ENCODE measurements at places on chromosomes 7 and 10.

DNA sequence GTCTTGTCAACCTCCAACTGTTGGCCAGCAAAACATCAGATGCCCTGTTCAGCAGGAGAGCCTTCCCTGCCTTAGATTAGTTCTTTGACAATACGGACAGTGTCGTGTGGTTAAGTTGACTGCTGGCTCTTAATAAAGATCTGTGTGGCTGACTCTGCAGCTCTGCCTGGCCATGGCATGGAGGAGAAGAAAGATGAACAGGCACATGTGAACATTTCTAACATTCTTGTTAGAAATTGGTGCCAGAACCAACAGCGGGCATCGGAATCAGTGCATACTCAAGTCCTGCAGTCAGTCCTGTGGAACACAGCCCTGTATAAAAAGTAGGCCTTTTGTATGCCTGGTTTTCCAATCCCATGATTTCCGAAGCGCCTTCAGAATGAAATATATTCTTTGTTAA lies 455.6 kb downstream of the POM121L12 start:
- DNase-seq, result no peak

- no peak for DNase-seq
These were observed 265.4 kb upstream of the NFE2L3 start for GRCh38 chr7:25886387-25887240.

GRCh38 chr10:66671562-66671961 lies 254.3 kb upstream of the LRRTM3 start:
- no peak for DNase-seq

GRCh38 chr10:21413680-21414079 lies 111.8 kb downstream of the SKIDA1 start:
- DNase-seq, result no peak

DNA sequence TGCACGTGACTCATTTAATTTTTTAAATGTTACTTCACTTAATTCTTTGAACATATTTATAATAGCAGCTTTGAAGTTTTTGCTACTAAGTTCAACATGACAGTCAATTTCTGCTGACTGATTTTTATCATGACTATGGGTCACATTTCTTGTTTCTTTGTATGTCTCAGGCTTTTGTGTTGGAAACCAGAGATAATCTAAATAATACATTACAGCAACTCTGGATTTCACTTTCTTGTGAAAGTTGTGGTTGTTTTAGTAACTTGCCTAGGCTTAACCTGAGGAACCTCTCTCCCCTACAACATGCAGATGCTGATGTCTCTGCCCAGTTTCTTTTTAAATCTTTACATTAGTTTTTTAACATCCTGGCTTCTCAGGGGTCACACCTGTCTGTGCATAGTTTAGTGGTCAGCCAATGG lies 180.8 kb downstream of the CCDC71L start:
- DNase-seq, result no peak

DNA sequence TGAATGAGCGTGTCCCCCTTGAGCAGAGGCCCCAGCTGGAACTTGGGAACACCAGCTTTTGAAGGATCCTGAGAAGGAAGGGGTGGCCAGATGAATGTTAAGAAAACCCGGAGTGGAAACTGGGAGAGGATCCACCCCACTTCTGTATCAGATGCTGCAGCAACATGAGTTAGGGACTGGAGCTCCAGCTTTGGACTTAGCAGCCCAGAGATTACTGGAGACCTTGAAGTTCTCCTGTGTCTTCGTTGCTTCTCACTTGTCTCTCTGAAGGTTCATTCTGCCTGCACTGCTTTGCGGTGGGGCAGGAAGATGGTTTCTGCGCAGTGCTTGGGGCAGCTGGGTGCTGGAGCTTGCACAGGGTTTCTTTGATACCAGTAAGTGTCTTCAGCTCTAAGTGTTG lies 9.3 kb downstream of the TMEM248 start:
- no peak for DNase-seq

DNA sequence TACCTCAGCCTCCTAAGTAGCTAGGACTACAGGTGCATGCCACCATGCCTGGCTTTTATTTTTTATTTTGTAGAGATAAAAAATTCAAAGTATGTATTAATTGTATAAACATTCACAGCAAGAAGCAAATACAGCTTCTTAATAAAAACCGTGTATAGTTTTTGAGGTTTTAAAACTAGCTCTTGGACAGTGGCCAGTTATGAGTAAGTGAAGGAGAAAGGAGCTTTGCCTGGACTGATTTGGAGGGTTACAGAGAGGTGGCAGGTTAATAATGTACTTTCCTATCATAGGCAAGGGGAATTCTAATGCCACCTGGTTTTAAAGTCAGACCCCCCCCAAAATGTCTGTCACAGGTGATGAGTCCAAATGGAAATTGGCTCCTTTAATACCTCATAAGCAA lies 43.4 kb downstream of the ZNRF2 start:
- DNase-seq, result no peak
